RWPE1 (cell line): ENCODE measurements at places on chromosomes 5 and 9.
A peak's percentile ranks its signal among the peaks of the same experiment; 100 is the strongest.

DNA sequence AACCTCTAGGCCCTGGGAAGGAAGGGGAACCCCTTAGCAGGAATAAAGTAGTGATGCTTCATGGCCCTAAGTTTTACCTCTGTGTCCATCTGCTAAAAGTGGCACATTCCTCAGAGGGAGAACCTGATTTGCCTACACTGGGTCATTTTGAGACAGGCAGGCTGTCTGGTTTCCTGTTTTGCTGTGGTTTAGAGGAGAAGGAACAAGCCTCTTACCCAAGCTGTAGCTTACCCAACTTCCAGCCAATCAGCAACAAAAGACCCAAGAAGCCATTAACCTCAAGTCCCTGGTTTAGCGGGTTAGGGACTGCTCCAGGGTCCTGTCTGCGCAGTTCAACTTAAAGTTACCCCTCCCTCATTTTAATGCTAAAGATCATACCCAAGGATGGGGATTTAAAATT lies 411.0 kb downstream of the MAT2B start:
- DNase-seq = no peak

- DNase-seq = peak; percentile 8
Measured at GRCh38 chr5:21810737-21811316, 1042.3 kb downstream of the CDH12 start.

GRCh38 chr9:36891341-36891811 lies 142.7 kb downstream of the PAX5 start:
- no peak for DNase-seq

- DNase-seq = no peak
Measured at GRCh38 chr5:133821889-133822288, 146.5 kb downstream of the C5orf15 start.

GRCh38 chr5:28603869-28604268 lies 1565.5 kb upstream of the CDH9 start:
- DNase-seq = peak; percentile 4

GRCh38 chr5:989961-990530 lies 18.6 kb upstream of the NKD2 start:
- DNase-seq = no peak

DNA sequence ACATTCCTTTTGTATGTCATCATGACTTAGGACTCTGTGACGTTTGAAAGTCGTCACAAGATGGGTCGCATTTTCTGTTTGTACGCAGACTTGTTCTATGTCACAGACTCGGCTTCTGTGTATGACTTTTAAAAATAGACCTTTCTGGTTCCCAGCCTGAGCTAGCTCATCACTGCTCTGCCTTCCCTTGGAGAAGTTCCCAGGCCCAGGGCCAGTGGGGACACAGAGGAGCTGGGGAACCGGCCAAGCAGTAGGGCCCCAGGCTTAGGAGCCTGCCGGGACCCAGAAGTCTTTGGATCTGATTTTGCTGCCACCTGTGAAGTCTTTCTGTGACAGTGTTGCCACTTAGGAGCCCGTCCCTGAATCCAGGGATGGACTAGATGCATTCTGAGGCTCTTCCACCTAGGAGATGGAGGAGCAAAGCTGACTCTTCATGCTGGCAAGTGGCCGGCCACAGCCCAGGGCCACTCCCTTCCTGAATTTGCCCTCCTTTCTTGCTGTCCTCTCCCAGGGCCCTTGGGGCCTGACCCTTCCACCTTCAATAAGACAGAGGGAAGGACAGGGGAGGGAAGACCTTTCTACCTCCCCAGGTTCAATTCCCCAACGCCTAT lies 18.1 kb upstream of the UBE2QL1 start:
- no peak for DNase-seq

GRCh38 chr5:14171621-14172020 lies 28.5 kb downstream of the TRIO start:
- no peak for DNase-seq

DNA sequence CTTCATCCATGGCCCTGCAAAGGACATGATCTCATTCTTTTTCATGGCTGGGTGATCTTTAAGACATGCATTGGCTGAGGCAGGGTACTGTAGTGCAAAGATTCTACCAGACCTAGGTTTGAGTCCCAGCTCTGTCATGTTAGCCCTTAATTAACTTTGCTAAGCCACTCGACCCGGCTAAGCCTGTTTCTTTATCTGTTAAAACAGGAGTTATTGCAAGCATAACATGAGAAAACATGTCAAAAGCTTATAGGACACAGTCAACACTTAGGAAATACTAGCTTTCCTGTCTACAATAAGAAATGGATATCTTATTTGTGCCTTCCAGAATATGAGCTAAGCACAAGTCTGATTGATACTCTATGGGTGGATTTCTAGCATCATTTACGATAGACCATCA lies 92.6 kb downstream of the RASEF start:
- no peak for DNase-seq

- DNase-seq = no peak
Measured at GRCh38 chr5:171975262-171975876, 31.1 kb downstream of the FBXW11 start.

- no peak for DNase-seq
Measured at GRCh38 chr5:112978836-112979235, 2.2 kb downstream of the DCP2 start.

- peak; percentile 85 for DNase-seq
Measured at GRCh38 chr9:38687389-38687842, 32.5 kb downstream of the FAM240B start.

GRCh38 chr9:121206516-121207370 lies 5.1 kb upstream of the RAB14 start:
- no peak for DNase-seq

DNA sequence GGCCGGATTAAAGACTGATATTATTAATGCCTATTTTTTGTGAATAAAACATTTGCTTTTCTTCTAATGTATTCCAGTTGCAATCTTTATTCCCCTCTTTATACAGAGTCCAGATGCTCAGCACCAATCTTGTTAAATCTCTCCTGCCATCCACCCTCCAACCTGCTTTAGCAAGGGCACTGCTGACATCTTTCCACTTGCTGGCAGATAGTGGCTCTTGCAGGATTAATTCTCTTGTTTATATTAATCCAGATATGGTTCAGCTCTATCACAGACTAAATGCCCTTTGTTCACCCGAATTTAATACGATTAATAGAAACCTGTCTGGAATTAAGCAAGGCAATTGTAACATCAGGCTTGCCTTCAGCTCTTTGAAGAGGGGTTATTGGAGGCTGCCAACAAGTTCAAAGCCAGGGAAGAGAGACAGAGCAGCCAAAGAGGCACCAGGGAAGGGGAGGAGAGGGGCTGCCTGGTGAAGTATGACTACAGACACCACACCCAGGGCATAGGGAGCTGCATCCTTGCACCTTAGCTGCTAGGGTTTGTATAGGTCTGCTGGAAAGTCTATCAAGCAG lies 236.2 kb downstream of the SAXO1 start:
- no peak for DNase-seq

DNA sequence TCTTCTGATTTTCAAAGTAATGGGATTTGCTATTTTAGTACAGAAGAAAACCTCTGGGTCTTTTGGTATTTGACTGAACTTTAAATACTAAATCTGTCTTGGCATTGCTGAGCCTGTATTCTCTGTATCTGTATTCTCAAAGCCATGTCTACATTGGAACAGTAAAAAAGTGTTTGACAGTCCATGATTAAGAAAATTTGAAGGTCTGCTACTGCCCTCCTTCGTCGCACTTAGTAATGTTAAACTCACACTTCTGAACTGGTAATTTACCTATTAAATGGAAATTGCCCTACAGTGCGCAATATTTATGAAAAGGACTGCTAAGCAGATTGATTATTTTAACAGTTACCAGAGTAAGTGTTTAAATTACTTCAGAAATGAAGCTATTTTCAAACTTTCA lies 165.7 kb upstream of the SMC2 start:
- no peak for DNase-seq

DNA sequence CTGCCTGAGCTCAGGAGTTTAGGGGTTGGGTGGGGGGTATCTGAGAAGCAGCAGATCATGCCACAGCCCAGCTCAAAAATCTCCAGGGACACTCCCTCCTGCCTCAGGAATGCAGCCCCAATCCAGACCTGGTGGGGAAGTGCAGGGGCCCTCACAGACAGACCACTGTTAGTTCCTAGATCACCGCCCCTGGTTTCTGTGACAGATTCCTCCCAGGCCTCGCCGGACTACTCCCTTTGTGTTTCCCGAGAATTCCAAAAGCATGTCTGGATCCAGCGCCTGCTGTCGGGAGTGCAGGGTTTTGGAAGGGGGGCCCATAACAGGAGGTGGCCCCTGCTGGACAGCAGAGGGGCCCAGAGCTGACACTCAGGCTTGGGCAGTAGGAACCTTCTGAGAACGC lies 74.5 kb downstream of the CTSL start:
- DNase-seq = no peak

DNA sequence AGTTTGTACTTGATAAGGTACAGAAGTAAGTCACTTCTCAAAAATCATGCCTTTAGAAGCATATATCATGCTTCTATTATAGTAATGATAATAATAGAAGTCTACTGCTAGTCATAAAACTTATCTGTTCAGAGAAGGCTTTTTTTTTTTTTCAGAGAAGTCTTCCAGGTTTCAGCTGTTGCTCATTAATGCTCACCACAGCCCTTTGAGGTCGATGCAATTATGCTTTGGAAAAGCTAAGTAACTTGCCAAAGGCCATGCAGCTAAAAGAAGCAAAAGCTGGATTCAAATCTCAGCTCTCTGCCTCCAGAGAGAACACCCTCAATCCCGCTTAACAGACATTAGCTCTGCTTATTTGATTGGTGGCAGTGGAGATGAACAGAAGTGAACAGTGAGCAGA lies 150.8 kb downstream of the DOCK8 start:
- DNase-seq = no peak

GRCh38 chr5:16944816-16945562 lies 8.9 kb upstream of the MYO10 start:
- no peak for DNase-seq

GRCh38 chr9:100880284-100880683 lies 148.2 kb upstream of the PLPPR1 start:
- no peak for DNase-seq

DNA sequence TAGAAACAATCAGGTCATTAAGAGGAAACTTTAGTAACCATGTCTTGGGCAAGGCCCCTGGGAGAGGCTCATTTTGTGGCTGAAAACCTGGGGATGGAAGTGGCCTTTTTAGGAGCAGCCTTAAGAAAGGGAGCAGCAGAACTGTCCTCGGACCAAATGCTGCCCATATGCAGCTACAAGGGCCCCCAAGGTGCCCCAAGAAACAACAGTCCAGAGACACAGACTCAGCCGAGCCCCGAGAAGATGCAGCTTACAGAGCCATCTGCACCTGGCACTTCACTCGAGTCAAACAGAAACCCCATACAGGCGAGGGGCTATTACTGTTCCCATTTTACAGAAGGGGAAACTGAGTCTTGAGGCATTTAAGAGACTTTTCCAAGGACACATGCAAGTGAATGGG lies 58.0 kb downstream of the COL23A1 start:
- DNase-seq = no peak

GRCh38 chr5:43113546-43113945 lies 7.2 kb upstream of the ZNF131 start:
- no peak for DNase-seq

DNA sequence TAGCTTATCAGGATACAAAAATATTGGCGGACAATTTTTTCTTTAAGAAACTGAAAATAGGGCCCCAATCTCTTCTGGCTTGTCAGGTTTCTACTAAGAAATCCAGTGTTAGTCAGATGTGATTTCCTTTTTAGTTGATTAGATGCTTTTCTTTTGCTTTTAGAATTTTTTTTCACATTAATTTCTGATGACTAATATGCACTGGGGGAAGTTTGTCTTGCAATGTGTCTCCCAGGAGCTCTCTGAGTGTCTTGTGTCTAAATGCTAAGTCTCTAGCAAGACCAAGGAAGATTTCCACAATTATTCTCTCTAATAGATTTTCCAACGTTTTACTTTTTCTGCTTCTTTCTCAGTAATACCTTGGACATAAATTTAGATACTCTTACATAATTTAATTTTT lies 559.8 kb upstream of the TYRP1 start:
- DNase-seq = no peak

DNA sequence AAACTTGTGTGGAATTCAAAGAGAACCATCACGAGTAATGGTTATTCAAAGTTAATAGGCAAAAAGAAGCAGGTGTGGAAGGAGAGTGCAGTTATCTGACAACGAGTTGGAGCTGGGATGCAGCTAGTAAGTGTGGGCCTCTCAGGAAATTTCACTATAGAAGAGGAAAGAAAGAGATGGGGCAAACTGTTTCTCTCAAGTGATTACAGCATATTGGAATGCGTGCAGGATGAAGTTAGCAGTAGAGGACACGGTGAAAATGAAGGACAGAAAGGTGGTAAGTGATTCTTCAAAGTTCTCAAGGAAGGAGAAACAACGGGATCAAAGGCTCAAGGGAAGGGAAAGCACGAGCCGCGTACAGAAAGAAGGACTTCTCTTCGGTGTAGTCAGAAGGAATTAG lies 84.0 kb downstream of the ADAMTS12 start:
- no peak for DNase-seq

GRCh38 chr9:113531919-113532808 lies 68.6 kb downstream of the RGS3 start:
- DNase-seq = no peak

DNA sequence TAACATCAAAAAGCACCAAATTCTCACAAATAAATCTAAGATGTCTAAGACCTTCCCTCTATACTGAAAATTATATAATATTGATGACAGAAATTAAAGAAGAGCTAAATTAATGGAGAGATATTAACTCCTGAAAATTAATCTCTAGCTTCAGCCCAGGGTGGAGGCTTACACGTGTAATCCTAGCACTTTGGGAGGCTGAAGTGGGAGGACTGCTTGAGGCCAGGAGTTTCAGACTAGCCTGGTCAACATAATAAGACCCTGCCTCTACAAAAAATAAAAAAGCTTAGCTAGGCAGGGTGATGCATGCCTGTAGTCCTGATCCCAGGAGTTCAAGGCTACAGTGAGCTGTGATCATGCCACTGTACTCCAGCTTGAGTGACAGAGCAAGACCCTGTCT lies 39.6 kb upstream of the ANKRD34B start:
- no peak for DNase-seq

GRCh38 chr5:134127376-134127861 lies 12.9 kb downstream of the TCF7 start:
- no peak for DNase-seq

- DNase-seq = no peak
Measured at GRCh38 chr9:35948451-35948850, 9.5 kb downstream of the OR2S2 start.

GRCh38 chr5:18216729-18217128 lies 582.5 kb downstream of the TAF11L14 start:
- DNase-seq = no peak

DNA sequence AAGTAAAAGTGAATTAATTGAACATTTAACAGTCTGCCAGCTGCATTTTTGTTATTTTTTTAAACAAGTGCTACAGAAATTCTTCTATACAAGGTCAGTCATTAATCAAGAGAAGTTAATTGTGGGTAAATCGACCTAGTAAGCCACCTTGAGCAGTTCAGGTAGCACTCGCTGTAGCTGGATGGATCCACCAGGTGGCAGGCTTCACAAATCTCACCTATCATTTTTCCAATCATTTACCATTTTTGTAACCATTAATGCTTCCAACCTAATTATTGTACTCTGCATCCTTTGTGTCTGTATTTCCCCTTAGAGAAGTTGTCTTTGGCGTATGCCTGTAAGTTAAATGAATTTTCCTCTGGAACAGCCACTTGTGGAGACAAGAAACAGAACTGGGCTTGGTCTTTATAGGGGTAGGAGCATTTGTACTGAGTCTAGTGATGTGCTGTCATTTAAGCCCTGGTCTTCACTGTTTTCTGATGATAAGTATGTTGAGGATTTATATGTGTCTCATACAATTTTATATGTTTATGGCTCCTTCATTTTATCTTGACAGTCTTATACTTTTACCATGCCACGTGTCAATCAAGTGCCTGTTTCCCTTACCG lies 39.5 kb downstream of the CD180 start:
- DNase-seq = peak; percentile 67
